Activated naive CD4-positive, alpha-beta T cell treated with anti-CD3 and anti-CD28 coated beads, Interleukin-2, amount 50 U/mL, for 72 hours (primary cell): ENCODE measurements at places on chromosomes 13 and 19. TPM values are rescaled to one million over a fixed set of nuclear protein-coding genes. Genes with fewer than 3 reads are reported as not detected.

UBE2S gene
- 343 TPM for total RNA-seq

COX7A1 gene
- total RNA-seq, result not detected

WDR87 gene
- total RNA-seq, result not detected

AMH gene
- 1.9 TPM for total RNA-seq

UHRF1 gene
- 157 TPM for total RNA-seq

CLDN10 gene
- not detected for total RNA-seq

PSG3 gene
- 0.78 TPM for total RNA-seq

RNF113B gene
- total RNA-seq, result not detected

ADM5 gene
- 6.2 TPM for total RNA-seq

IRGC gene
- not detected for total RNA-seq

ZNF208 gene
- total RNA-seq, result 2.1 TPM

OVOL3 gene
- total RNA-seq, result not detected

KLK7 gene
- not detected for total RNA-seq

DNAJB1 gene
- total RNA-seq, result 59.5 TPM

ZBTB32 gene
- total RNA-seq, result 198 TPM
